Activated CD4-positive, CD25-positive, alpha-beta regulatory T cell treated with anti-CD3 and anti-CD28 coated beads, Interleukin-2, amount 50 U/mL, for 72 hours (primary cell): ENCODE measurements at places on chromosomes 5 and 9.

GRCh38 chr5:10198021-10198420 lies 51.7 kb downstream of the ATPSCKMT start:
- DNase-seq = no peak

DNA sequence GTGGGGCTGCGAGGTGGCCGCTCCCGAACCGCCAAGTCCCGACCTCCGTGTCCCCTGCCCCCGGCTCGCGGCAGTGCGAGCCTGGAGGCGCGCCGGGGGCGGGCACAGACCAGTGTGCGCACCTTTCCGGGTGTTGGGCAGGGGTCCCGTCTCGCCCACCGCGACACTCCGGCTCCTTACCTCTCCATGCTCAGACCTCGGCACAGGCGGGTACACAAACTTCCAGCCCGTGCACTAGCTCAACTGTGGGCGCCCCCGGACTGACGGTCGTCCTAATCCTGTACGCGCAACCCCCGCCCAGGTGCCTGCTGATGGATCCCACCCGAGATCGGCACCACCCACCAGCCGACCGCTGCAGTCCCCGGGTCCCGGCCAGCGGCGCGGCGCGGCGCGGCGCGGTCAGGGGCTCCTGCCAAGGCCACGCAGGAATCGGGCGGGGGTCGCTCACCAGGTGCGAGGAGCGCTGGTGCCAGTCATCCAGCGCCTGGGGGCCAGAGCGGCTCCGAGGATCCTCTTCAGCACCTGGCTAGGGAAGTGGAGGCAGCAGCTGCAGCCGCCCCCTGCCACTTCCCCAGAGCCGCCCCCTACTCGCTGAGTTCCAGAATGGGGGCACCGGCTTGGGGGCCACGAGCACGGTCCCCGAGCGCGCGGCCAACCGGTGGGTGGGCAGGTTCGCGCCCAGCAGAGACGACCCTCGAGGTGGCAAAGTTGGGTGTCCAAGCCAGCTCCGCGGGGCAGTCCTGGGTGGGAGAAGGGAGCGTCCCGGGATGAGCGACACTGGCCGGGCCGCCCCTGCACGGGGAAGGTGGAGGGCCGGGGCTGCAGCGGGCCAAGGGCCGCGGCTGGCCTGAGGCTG lies 511 bp downstream of the SEMA5A start:
- no peak for DNase-seq

- no peak for DNase-seq
Measured at GRCh38 chr5:136031711-136032110, 2.9 kb downstream of the TGFBI start.

GRCh38 chr9:31854187-31854586 lies 530.3 kb upstream of the ACO1 start:
- no peak for DNase-seq

GRCh38 chr5:96780626-96781025 lies 27.1 kb downstream of the ERAP1 start:
- DNase-seq = no peak

DNA sequence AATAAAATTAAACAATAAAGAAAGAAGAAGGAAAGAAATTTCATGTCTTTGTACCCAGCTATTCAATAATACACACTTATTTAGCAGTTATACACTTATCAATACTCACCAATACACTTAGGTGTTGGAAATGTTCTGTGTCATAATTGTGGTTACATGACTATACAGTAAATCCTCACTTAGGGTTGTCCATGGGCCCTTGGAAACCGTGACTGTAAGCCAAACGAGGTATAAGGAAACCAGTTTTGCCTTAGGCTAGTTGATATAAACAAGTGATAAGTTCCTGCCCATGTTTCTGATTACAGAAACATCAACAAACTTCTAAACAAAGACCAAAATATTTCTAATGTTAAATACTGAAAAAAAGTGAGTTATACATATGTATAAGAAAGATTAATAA lies 10.0 kb upstream of the SLCO4C1 start:
- no peak for DNase-seq

GRCh38 chr5:159764283-159765134 lies 151.8 kb upstream of the ADRA1B start:
- DNase-seq = no peak

DNA sequence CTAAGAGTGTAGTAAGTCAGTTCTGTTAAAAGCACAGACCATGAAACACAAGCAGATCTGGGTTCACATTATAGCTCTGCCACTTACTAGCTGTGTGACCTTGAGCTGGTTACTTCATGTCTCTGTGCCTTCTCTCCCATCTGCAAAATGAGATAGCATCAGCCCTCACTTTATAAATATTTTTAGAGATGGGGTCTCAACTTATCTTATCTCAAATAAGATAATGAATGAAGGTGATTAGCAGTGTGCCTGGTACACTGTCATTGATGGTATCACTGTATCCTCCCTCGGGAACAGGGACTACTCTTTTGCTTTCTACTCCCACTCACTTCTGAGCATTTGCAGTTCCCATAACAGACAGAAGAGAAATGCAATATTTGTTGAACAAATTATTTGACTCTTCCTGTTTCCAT lies 52.4 kb downstream of the GALNT10 start:
- DNase-seq = no peak

DNA sequence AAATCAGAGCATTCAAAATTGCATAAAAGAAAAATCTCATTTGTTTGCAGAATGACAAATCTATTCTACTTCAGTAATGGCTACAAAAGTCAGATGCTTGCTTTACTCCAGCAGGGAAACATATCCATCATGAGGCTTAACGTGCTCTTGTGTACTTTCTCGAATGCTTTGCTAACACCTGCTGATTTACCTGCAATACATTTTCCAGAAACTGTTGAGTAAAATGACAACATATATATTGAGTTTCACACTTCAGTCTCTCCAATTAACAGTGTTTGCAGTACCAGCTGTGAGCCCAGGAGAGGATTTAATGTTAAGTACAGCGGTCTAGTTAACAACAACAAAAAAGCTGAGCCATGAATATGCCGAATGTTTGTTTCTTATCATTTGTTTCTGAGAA lies 391.5 kb upstream of the SMC2 start:
- no peak for DNase-seq

DNA sequence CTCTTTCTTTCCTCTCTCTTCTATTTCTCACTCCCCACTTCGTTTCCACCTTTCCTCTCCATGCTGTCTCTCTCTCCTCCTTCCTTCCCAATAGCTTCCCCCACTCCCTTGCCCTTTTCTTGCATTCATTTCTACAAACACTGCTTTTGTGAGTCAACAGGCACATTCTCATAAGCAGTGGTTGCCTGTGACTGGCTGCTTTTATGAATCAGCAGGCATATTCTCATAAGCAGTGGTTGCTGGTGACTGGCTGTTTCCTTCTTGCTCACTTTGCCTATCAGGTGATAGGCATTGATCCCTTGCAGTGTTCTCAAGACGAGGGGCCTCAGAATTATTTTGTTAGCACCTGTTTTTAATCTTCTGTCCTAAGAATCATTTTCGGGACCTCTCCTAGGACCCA lies 116.1 kb upstream of the ACTBL2 start:
- no peak for DNase-seq

GRCh38 chr5:100418231-100418630 lies 116.9 kb upstream of the FAM174A start:
- DNase-seq = no peak

DNA sequence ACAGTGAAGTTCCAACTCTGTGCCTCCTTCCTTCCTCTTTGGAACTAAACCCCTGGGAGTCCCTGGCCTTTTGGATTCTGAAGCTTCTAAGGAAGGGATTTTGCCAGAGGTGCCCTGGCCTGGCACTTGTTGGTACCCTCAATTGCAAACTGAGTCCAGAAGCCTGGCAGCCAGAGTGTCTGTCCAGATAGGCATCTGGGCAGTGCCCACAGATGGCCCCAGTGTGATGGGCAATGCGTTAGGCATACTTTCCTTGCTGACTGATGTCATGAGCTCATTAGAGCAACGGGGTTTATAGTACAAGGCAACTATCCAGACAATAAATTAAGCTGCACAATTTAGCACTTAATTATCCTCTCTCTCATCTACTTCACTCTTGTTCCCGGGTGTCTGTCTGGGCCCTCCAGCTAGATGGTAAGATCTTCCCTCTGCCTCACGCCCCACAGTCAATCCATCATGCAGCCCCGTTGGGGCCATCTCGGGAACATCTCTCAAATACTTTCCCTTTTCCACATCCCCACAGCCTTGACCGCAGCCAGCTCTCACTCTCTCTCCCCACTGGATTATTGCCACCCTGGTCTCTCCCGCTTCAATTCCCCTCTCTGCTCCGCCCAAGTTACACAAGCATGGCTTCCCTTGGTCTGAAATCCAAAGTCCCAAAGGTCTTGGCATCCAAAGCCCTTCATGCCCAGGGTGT lies 157.5 kb upstream of the SMIM23 start:
- DNase-seq = no peak

GRCh38 chr9:124239249-124240073 lies 18.3 kb upstream of the NEK6 start:
- DNase-seq = no peak

DNA sequence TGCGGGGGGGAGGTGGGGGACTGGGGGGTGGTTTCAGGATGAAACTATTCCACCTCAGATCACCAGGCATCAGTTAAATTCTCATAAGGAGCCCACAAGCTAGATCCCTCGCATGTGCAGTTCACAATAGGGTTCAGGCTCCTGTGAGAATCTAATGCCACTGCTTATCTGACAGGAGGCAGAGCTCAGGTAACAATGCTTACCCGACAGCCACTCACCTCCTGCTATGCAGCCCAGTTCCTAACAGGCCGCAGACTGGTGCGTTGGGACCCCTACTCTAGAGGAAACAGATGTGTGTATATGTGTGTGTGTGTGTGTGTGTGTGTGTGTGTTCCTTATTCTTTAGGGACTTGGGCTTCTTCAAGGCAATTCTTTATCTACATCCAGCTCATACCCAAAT lies 352.3 kb upstream of the CCNH start:
- DNase-seq = no peak

- no peak for DNase-seq
Measured at GRCh38 chr9:125475385-125475784, 213.8 kb downstream of the GAPVD1 start.
